Stimulated activated CD4-positive, alpha-beta T cell treated with anti-CD3 and anti-CD28 coated beads, Interleukin-1b, Interleukin-23, amount 100 ng/mL, for 4 hours (primary cell): ENCODE measurements at places on chromosomes 1 and 21.

DNA sequence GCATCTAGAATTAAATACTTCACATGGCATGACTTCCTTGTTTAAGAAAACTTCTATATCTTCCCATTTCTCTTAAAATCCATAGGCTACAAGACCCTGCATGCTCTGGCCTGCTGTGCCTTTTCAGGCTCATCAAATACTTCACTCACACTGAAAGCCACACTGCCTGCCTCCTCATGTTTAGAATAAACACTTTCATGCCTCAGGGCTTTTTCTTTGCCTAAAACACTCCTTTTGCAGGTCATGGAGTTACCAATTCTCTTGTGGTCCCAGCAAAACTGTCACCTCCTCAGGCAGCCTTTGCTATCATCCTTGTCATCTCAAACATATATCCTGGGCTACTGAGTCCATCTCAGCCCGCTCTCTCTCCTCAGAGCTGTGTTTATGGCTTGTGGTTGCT, 5.5 kb downstream of the SGIP1 start:
- DNase-seq, result no peak

GRCh38 chr21:35294231-35294898, 245.3 kb upstream of the RUNX1 start:
- DNase-seq, result no peak

- no peak for DNase-seq
Measured at GRCh38 chr21:38027901-38028498, 111.7 kb upstream of the KCNJ6 start.

DNA sequence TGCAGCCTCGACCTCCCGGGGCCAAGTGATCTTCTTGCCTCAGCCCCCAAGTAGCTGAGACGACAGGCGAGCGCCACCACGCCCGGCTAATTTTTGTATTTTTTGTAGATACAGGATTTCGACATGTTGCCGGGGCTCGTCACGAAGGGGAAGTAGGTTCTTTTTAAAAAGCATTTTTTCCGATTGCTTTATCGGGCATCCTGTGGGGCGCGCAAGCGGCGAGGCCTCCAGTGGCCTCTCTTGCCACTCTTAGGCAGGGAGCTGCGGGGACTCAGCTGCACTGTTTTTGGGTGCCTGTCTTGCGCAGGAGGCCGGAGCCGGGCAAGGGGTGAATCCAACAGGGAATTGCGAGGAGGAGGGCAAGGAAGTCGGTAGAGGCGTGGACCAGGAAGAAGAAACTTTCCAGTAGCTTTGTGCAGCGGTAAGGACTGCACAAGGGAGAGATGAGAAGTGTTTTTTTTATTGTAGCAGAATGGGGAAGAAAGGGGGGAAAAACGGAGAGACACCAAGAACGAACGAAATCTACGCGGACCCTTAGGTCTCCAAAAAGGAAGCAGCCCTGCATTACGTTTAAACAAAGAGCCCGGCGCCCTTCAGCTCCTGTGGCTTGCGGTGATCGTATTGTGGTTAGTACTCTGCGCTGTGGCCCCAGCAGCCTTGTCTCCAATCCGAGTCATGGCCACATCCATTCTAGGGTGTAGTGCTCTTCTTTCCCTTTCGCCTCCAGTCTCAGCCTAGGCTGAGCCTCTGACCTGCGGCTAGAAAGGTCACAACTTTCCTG, 164.8 kb downstream of the PPIAL4G start:
- DNase-seq, result peak; percentile 25

- DNase-seq, result no peak
Measured at GRCh38 chr1:42423681-42424080, 32.1 kb downstream of the ZMYND12 start.

DNA sequence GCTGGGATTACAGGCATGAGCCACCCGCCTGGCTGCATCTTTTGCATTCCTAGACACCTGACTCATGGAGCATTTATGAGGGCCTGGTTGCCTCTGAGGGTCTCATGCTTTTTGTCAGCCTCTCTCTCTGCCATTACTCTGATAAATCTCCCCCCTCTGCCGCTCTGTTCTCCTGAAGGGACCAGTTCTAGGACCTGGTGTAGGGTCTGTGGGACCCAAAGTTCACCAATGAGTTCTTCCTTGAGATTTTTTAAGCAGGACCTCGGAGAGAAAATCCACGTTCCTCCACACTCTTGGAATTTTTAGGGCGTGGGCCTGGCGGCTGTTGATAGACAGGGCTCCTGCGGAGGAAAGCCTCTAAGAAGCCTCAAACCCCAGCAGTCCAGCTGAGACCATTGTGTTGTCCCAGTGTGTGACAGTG, 91.9 kb upstream of the ERRFI1 start:
- DNase-seq, result no peak

GRCh38 chr1:112836642-112837041, 119.4 kb downstream of the SLC16A1 start:
- no peak for DNase-seq

GRCh38 chr1:111833334-111833733, 77.6 kb downstream of the DDX20 start:
- no peak for DNase-seq

DNA sequence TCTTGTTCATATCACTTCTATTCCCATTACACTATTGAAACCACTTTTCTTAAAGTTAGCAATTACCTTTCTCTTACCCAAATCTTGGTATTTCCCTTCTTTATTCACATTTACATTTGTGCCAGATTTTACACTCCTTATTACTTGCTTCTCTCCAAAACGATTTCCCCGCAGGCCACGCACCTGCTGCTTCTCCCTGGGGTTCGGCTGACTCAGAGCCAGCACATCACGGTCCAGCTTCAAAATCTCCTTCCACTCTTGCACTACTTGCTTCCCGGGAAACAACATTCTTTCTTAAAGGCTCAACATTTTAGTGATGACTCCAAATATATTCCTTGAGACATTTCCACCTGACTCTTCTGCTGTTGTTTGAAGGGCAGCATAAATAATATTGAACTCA, 20.7 kb downstream of the LHX9 start:
- no peak for DNase-seq

- DNase-seq, result no peak
Measured at GRCh38 chr21:41674402-41674801, 92.5 kb downstream of the RIPK4 start.

GRCh38 chr21:30104241-30104640, 62.4 kb downstream of the CLDN17 start:
- DNase-seq, result no peak

- no peak for DNase-seq
Measured at GRCh38 chr1:179888071-179888470, 6.0 kb downstream of the TOR1AIP1 start.

- no peak for DNase-seq
Measured at GRCh38 chr1:228702433-228702832, 32.8 kb upstream of the RHOU start.

GRCh38 chr1:7885513-7886404, 32.9 kb upstream of the UTS2 start:
- DNase-seq, result peak; percentile 6

DNA sequence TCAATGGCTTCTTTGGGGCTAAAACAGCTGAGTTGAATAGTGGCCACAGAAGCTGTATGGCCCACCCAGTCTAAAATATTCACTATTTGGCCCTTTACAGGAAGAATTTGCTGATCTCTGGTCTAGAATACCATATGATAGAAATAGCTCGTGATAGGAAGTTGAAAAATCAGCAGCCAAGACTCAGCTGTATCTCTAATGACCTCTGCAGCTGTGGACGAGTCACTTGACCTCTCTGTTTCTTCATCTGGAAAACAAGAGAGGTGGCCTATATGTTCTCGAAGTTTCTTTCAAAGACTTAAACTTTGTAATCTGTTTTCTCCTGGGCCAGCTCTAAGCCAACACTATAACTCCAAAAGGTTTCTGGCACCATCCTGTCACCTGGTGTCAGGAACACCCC, 129.2 kb downstream of the ZBTB18 start:
- no peak for DNase-seq

DNA sequence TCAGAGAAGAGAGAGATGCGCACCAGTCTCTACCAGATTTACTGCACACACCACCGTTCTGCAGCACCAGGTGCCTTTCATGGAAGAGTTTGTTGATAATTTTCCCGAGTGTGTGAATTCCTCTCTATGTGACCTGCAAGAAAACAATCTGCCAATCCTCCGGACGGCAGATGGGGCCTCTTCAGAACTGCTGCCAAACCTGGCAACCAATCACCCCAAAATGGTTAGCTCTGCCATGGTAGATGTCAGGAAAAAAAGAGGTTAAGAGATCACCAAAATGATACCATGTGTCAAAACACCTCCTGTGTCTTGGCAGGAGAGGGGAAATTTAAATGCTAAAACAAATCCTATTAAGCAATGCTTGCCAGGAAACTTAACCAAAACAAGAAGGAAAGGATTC, 96.5 kb downstream of the DAB1 start:
- no peak for DNase-seq

DNA sequence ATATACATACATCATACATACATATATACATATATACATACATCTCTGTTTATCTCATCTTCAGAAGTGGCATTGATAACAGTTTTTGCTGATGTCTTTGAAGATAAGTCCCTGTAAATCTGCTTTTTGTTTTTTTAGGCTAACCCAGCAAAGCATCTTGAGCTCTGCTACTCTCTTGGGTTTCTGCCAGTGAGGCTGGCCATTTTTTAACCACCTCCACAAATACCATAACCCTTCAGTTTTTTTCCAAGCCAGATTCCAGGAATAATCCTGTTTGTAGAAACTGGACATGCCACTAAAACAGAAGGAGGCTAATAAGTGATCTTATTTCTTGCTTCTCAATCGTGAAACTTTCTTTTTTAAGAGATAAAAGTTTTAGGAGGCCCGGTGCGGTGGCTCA, 21.6 kb downstream of the SDHC start:
- DNase-seq, result no peak

- DNase-seq, result no peak
Measured at GRCh38 chr21:26761174-26761915, 83.9 kb downstream of the ADAMTS1 start.

DNA sequence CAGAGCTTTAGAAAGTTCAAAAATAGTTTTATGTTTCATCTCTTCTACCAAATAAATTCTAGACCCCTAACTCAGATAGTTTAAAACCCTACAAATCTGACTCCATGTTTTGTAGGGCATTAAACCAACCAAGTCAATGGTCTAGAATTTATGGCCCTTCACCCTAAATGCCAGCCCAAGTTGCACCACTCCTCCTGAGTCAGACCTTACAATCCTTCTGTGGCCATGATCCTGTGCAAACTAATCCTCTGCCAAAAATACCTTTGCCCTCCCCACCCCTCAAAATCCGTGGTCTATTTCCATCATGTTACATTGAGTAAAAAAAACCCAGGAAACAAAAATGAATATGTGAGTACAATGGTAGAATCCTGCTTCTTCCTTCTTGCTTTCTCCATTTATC, 179.3 kb downstream of the NR5A2 start:
- no peak for DNase-seq

- DNase-seq, result no peak
Measured at GRCh38 chr1:223733898-223734852, 21.8 kb downstream of the CAPN2 start.

DNA sequence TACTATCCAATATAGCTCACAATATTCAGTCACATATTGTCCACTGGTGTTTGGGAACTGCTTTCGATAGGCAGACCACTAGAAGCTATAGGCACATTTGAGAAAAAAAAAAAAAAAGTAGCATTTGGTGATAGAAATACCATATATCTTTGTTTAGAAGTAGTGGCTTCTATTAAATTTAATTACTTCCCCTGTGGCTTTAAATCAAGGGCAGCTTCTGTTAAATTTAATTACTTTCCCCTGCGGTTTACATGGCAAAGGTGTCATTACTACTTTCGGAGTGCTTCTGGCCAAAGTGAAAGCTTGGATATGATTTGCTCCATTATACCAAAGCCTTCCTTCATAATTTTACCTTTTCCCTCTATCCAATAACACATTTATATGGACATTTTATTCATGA, 229.9 kb downstream of the TTLL7 start:
- no peak for DNase-seq

DNA sequence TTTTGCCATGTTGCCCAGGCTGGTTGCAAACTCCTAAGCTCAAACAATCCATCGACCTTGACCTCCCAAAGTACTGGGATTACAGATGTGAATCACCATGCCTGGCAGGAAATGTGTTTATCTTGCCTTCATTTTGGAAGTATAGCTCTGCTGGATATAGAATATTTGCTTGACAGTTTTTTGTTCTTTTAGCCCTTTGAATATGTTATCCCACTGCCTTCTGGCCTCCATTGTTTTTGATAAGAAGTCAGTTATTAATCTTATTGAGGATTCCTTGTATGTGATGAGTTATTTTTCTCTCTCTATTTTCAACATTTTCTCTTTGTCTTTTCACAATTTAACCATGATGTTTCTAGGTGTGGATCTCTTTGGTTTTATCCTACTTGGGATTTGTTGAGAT, 112.9 kb upstream of the RAB3GAP2 start:
- no peak for DNase-seq

DNA sequence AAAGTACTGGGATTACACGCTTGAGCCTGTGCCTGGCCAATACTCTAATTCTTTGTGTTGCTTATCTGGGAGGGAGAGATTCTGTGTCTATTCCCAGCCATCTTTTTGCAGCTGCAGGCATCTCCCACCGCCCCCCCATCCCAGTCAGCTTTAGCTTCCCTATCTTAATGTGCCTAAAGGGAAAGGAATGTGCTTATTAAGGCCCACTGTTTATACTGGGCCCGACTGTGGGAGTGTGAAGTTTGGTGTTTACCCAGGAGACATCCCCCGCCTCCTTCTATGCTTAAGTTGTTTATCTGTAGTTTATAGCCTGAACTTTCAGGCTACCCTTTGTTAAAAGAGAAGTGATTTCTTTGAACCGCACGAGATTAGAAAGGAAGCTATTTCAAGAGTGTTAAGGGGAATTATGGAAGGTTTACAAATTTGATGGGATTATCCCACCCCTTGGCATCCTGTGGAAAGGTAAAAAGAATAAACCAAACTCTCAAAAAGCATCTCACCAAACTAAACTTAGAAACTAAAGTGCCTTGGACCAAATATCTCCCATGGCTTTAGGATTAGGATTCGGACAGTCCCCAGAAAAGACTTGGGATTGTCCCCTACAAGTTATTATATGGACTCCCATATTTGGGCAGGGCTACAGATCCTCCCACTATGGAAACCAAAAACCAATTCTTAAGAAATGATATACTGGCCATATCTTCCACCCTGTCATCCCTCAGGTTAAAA, 25.5 kb upstream of the ZNF496 start:
- DNase-seq, result no peak

- peak; percentile 16 for DNase-seq
Measured at GRCh38 chr1:60978421-60979357, 103.7 kb upstream of the NFIA start.
